ENCODE measurements at places on chromosomes 7 and 10.

- peak; percentile 48 for DNase-seq
Observed at GRCh38 chr10:43892062-43892770, 243.5 kb upstream of the ZNF32 start.

DNA sequence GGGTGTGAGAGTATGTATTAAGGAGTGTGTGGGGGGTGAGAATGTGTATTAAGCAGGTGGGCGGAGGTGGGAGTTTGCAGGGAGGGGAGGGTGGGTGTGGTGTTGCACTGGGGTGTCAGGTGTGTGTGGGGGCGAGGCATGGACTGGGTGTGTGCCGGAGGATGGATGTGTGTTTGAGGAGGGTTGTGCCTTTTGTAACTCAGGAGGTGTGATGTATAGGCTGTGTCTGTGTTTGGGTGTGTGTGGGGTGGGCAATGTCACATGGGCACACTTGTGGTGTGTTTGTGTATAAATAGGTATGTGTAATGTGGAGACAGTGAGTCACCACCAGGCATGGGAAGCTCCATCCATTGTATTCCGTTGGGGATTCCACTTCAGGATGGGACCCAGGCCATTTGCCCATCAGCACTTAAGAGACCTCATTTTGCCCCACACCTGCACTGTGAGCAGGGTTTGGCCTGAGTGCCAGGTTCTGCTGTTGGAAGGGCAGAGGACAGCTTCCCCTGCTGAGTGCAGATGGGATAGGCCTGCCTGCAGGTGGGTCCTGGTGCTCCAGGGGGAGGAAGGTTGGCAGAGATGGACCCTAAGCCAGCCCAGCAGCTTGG, 5.8 kb downstream of the UNC5B start:
- DNase-seq, result peak; percentile 57

DNA sequence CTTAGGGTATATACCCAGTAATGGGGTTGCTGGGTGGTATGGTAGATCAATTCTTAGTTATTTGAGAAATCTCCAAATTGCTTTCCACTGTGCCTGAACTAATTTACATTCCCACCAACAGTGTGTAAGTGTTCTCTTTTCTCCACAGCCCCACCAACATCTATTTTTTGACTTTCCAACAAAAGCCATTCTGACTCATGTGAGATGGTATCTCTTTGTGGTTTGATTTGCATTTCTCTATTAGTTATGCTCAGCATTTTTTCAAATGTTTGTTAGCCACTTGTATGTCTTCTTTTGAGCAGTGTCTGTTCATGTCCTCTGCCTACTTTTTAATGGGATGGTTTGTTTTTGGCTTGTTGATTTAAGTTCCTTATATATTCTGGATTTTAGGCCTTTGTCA, 66.4 kb downstream of the MGAM2 start:
- no peak for DNase-seq

- DNase-seq, result no peak
Observed at GRCh38 chr7:154598864-154599263, 404.1 kb downstream of the PAXIP1 start.

DNA sequence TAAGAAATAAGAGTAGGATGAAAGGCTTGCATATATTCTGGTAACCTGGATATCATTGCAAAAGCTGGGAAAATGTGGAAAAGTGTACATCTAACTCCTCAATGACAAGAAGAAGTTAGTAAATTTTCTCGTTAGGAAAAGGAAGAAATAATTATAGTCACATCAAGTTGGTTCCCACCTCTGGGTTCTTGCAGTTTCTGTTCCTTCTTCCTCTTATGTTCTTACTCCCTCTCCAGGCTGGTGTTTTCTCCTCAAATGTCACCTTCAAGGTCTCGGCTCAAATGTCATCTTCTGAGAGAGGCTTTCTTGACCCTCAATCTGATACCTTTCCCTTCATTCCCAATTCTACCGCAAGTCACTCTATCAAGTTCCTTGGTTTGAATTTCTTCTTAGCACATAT, 64.4 kb downstream of the ENTPD1 start:
- DNase-seq, result no peak

- DNase-seq, result no peak
Observed at GRCh38 chr7:36736899-36737211, 12.6 kb upstream of the AOAH start.

DNA sequence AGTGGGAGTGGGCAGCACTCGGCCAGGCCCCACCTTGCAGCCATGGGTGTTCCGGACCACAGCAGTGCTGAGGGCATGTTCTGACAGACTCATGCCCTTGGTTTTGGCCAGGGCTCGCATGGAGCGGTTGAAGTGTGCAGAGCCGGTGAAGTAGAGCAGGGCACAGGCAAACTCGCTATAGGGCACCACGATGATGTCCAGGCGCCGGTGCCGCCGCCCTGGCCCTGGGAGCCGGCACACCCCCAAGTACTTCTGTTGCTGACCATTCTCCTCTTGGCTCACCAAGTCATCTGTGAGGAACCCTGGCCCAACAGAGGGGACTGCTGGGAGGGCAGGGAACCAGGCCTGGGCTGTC, 8.6 kb downstream of the POLL start:
- DNase-seq, result no peak

DNA sequence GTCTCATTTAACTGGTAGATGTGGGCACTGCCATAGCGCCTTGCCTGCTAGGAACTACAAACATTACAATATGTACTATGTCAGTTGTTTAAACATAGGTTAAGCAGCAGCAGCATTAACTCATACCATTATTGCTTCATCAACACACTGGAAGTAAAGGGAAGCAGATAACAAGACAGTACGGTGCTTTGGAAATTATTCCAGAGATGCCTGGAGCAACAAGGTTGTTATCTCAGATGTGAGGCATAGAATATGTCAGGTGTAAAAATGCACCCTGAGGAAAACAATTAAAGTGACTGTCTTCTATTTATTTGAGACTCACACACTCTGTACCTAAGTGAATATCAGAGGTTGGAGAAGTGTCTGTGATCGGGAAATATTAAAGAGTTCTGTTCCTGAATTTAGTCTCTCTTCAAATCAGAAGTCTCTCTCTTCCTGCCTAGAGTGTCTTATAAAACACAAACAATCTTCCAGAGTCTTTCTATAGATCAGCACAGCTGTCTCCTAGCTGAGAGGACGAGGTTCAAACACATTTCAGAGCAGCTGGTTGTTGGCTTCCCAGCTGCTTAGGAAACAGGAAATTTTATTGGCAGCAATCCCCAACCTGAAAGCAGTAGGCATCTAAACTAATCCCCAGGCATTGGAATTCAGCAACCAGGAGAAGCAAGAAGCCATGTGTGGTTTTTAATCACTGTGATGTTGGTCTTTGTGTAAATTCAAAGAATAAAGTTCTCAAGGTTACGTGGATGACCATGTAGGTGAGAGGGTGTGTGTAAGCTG, 994.4 kb upstream of the LRRTM3 start:
- DNase-seq, result no peak

GRCh38 chr10:69382382-69383117, 34.2 kb downstream of the TACR2 start:
- peak; percentile 90 for DNase-seq

DNA sequence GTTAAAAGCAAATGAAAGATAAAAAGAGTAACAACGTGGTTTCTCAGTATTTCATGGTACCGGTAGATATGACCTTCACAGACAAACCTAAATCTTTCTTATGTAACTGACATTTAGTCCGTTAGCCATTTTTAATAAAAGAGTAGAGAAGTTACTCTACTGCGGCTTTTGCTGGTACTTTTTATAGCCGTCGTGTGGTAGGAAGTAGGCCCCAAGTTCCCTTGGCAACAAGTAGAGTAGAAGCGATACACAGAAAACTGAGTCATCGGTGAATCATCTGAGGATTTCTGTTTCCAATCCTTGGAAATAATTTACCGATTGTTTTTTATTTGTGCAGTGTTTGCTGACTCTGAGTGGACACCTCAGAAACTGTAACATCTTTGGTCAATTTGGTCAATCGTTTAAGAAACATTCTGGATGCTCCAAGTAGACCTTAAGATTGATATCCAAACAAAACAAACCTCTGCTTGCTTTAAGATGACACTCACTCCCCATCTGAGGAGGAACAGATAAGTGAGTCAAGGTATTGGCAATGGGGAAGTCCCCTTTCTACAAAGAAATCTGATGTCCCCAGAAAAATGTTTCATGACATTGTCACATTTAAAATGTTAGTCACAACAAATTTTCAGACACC, 63.9 kb upstream of the AHR start:
- peak; percentile 88 for DNase-seq

- DNase-seq, result no peak
Observed at GRCh38 chr10:58555170-58555929, 42.7 kb downstream of the BICC1 start.

GRCh38 chr7:80611779-80612178, 26.7 kb upstream of the CD36 start:
- DNase-seq, result peak; percentile 71

GRCh38 chr10:14377591-14378175, 47.0 kb upstream of the FRMD4A start:
- DNase-seq, result no peak

DNA sequence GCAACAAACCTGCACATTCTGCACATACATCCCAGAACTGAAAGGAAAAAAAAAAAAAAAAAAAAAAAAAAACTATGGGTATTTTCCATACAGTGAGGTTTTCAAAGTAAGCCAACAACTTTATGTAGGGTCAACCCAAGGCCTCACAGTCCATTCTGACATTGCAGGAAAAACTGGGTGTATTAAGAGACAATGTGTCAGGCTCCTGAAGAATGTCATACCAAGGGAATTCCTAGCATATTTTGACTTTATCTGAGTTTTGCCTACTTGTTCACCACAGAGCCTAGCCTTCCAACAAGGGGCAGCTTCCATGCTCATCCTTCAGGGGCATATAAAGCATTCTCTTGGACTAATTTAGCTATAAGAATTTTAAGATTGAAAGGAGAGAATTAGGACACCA, 368.9 kb downstream of the PLXDC2 start:
- no peak for DNase-seq

DNA sequence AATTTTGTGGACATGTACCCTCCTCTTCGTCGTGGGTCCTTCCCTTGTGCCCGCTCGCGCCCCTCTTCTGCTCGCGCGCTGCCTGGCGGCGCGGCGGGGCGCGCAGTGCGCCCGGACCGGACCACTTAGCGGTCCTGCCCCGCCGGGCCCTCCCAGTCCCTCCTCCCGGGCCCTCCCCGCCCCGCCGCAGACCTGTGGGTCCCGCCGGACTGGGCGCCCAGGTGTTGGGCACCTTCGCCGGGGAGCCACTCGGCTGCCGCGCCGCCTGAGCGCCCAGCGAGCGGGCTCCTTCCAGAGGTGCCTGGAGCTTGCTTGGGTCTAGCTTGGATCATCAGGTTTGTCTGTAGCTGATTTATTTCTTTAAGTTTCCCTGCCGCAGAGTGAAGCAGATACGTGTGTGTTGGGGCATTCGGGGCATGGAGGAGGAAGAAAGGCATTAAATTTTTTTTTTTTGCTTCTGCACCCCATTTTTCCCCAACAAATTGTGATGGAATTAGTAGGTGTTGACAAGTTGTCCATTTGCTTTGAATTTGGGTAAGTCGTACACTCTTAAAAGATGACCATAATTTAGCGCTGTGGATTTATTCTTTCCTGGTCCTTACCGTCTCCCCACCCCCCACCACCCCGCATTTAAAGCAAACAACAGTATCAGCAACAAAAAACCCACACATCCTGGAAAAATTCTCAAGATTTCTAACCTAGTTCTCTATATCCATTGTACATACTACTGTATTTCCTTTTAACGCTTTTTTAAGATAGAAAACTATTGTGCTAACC, 905 bp downstream of the C1GALT1 start:
- DNase-seq, result peak; percentile 59

DNA sequence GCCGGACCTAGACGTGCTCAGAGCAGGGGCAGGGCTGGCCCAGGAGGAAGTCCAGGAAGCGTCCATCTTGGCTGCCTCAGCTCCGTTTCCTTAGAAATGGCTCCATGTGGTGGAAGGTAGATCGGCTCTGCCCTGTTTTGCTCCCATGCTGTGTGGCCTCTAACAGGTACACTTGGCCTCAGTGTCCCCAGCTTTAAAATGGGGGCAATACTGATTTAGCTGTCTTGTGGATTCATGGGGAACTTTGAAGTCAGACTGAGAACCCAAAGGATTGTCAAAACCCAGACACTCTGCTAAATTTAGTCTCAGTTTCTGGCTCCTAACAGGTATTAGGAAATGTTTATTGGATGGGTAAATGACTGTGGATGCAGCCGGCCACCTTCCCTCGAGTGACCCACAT, 15.9 kb downstream of the MTURN start:
- no peak for DNase-seq

- peak; percentile 73 for DNase-seq
Observed at GRCh38 chr10:88499569-88500470, 83.3 kb downstream of the RNLS start.

DNA sequence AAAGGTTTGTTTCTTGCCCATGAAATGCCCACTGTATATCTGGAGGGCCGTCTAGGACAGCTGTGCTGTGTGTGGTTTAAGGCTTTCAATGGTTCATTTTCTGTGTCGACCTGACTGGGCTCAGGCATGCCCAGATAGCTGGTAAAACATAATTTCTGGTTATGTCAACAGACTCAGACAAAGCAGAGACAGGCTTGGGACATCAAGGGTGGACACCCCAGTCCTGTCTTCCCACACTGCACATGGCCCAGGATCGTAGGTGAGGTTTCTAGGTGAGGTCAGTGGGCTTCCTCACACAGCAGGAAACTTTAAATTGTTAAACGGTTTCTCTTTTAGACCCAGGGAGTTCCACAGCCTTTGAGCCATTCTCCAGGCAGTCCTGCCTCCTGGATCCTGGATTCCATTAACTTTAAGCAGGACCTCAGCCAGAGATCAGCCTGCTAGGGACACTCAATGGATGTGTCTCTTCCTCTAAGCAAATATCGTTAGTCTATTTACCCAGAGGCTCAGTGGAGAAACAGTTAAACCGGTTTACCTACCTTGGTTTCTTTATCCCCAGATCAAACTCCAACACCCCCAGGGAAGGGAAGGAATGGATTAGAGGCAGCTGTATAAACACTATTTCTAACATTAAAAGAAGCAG, 66.4 kb downstream of the ST8SIA6 start:
- no peak for DNase-seq

- no peak for DNase-seq
Observed at GRCh38 chr7:128837521-128837921, 7.3 kb downstream of the FLNC start.

DNA sequence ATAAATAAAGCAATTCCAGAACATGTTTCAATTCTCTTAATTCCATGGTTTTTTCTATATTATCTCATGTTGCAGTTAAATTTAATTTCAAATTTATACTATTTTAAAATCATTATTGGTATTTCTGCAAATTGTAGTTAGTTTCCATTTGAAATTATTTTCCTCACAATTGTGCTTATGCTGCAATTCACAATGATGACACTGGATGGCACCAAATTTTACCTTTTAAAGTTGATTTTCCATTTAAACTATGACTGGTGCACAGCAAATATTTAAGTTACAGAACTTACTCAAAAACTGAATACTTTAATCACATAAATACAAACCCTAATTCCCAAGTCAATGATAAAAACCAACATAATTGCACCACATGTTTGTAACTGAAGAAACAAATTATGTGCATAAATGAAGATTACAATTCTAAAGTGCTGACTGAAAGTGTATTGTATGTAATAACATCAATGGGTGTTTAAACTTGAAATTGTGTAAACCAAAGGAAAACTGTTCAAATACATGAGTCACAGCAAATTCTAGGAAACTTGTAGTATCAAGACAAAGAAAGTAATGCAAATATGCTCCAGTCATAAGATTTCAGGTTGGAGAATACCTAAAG, 75.3 kb upstream of the AASS start:
- peak; percentile 30 for DNase-seq

GRCh38 chr7:154852205-154852604, 150.7 kb downstream of the PAXIP1 start:
- no peak for DNase-seq

- DNase-seq, result no peak
Observed at GRCh38 chr10:108849688-108850087, 1073.6 kb downstream of the XPNPEP1 start.

All from foreskin fibroblast (primary cell).